Stimulated activated naive B cell treated with anti-CD40 and anti-IgM and Interleukin-4, amounts not matched to agents 10 μg/mL and 1 μg/mL and 100 μg/mL, for 72 hours (primary cell): ENCODE measurements at places on chromosomes 4 and X.

- no peak for DNase-seq
Observed at GRCh38 chr4:19254486-19254885, 997.2 kb upstream of the SLIT2 start.

DNA sequence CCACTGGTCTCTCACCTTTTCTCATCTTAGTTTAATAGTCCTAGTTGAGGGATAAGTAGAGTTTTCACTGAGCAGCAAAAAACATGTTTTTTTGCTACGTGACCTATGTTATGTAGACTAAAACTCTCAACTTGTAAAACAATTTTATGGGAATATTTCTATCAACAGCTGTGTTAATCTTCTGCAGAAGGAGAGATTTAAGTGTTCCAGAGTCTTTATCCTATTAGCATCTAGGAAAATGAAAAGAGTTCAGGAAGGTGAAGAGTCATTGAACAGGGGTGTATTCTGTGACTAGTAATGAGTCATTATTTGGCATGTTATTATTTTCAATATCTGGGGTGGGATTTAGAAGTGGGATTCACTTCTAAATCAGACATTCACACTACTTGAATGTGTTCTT lies 41.9 kb downstream of the RRAGB start:
- DNase-seq, result no peak

DNA sequence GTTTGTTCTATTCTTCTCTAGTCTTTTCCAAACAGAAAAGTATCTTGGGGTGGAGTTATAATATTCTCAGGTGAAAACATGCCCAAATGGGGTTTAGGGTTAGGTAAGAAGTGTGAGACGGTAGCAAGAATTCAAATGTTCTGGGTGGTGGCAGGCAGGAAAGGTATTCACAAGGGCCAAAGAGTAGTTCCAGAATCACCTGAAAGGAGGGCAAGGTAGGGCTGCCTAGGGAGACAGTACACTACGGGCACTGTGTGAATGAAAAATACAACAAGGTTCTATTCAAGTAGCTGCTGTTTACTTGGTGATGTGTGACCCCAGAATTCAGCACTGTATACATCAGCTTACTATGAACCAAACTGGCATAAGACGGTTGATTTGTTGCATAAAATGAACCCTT lies 51.9 kb downstream of the NR3C2 start:
- DNase-seq, result no peak

GRCh38 chr4:68895561-68896198 lies 55.9 kb downstream of the UGT2A3 start:
- DNase-seq, result no peak

- no peak for DNase-seq
Observed at GRCh38 chr4:13543839-13544605, at the start of gene NKX3-2. TSS of gene NKX3-2 (minus strand) at chr4:13544508. CDS start at chr4:13544414, 94 bp downstream.
